NB4 (cell line): ENCODE measurements at places on chromosomes 16 and 17.
A peak's percentile ranks its signal among the peaks of the same experiment; 100 is the strongest.

- no peak for DNase-seq
These were observed 42.3 kb downstream of the BPTF start for GRCh38 chr17:67867591-67867990.

GRCh38 chr17:45906237-45906636, 11.9 kb downstream of the MAPT start:
- no peak for DNase-seq

GRCh38 chr17:61474235-61474927, 22.2 kb downstream of the TBX4 start:
- no peak for DNase-seq

DNA sequence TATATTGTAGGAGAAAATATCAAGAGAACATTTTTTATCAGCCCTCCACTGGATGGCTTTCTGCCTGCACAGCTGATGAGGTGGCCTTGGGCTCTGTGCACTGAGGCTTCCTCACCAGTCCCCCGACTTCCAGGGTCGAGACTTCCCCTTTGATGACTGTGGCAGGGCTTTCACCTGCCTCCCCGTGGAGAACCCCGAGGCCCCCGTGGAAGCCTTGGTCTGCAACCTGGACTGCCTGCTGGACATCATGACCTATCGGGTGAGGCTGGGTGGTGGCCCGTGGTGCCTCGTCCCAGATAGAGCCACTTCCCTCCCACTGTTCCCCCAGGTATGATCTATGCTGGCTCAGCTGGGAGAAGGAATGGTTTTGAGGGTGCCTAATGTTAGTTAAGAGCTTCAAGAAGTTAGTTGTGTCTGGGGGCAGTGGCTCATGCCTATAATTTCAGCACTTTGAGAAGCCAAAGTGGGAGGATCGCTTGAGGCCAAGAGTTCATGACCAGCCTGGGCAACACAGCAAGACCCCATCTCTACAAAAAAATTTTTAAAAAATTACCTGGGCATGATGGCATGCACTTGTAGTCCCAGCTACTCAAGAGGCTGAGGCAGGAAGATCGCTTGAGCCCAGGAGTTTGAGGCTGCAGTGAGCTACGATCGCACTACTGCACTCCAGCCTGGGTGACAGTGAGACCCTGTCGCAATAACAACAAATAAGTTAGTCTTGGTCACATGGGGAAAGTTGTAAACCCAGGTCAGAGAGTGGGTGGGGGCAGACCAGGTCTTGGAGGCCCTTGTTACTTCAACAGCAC, 11.8 kb downstream of the FCSK start:
- DNase-seq, result peak; percentile 46

GRCh38 chr17:18248300-18248731, 10.2 kb downstream of the FLII start:
- peak; percentile 82 for DNase-seq

GRCh38 chr17:66557200-66557599, 254.8 kb downstream of the PRKCA start:
- DNase-seq, result no peak

DNA sequence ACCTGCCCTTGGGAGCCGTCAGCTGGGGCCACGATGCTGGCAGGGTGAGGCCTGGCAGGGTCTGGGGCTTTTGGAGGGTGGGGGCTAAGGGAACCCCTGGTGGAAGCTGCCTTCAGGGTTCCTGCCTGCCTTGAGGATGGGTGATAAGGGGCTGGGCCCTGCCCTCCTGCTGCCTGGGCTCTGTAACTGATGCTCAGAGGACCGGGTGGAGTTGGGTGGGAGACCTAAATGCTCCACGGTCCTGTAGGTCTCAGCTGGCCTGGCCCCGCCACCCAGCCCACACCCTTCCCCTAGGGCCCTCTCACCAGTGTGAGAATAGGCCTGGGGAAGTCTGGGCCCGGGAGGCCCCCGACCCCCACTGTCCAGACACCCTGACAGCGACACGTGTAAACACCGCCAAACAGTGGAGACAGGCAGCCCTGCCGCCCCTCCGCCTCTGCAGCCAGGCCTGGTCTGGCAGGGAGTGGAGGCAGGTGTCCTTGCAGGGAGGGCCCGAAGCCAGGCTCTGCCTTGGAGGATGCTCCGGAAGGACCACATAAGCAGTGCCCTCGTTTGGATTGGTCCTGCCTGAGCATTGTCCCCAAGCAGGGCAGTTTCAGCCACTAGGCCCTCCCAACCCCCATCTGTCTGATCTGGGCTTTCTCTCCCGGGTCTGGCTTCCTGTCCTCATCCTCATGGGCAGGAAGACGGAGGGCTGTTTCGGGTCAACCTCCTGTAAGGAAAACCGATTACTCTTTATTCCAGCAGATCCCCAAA, 6.5 kb upstream of the BAHCC1 start:
- no peak for DNase-seq

DNA sequence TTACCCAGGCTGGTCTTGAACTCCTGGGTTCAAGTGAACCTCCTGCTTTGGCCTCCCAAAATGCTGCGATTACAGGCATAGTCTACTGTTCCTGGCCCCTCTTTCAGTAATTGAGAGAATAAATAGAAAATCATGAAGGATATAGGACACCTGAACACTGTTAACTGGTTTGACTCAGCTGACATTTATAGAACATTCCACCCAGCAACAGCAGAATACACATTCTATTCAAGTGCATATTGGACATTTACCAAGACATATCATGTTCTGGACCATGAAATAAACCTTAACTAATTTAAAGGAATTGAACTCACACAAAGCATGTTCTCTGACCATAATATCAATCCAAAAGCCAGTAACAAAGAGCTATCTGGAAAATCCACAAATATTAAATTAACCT, 19.8 kb upstream of the BAIAP2 start:
- no peak for DNase-seq

- no peak for DNase-seq
These were observed 2.1 kb downstream of the FAM171A2 start for GRCh38 chr17:44361292-44362260.

GRCh38 chr17:72644492-72644891, 448.0 kb downstream of the SLC39A11 start:
- DNase-seq, result no peak

- DNase-seq, result no peak
These were observed 39.9 kb downstream of the BAIAP2 start for GRCh38 chr17:81074875-81075274.

- peak; percentile 79 for DNase-seq
These were observed 2.1 kb upstream of the ZSCAN10 start for GRCh38 chr16:3101018-3101840.

GRCh38 chr17:57696050-57696449, 49.0 kb downstream of the CCDC182 start:
- DNase-seq, result no peak

DNA sequence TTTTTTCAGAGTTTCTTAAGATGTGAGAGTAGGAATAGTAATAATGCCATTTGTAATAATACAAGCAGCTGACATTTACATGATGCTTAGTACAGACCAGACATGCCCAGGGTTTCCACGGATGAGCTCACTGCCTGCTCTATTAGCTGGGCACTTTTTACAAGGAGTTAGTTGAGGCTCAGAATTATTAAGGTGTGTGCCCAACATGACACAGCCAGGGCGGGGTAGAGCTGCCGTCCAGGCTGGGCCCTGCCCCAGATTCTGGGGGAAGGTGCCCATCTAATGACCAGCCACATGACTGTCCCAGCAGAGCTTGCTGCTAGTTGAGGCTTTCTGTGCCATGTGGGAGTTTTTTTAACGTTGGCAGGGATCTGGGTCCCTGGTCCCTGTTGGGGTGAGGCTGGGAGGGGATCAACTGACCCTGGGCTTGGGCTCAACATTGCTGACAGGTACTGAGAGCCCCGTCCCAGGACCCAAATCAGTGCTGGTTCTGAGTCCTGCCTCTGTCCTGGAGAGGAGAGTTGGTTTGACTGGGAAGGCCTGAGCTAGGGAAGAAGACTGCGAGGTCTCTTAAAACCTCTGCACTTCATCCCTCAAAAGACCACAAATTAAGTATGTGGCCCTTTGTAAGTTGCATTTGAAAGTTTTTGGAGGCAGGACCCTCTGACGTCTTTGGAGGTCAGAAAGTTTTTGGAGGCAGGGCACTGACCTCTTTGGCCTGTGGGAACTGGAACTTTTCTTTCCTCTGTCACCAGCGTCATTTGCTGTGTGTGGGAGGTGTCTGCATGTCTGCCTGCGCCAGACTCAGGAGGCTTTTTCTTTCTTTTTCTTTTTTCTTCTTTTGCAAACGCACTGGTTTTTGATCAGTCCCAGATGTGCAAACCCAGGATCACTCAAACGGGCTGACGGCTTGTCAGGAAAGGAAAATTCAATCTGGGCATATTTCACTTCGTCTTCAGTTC, 2.2 kb downstream of the CRISPLD2 start:
- DNase-seq, result no peak

- peak; percentile 92 for DNase-seq
These were observed 311 bp upstream of the KDM8 start for GRCh38 chr16:27202923-27203506.

DNA sequence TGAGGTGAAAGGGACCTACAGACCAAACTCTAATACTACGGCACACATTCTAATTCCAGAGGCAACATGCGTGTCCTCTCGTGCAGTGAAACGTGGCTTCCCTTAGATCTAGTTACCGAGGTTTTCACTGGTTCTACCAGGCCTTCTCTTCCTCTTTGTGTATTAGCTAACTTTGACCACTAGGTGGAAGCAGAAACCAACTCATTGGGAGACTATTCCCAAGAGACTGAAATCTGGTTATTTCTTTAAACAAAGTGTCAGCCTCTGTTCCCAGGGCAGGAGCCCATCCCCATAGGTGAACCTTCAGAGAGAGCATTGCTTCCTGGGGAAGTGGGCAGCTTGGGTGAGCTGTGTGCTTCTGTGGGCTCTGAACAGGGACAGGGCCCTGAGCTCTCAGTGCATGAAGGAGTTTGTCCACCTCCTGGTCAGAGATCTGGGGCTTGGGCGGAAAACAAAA, 19.7 kb upstream of the RCVRN start:
- DNase-seq, result peak; percentile 80

GRCh38 chr17:40832840-40833239, 10.4 kb upstream of the KRT10 start:
- no peak for DNase-seq

DNA sequence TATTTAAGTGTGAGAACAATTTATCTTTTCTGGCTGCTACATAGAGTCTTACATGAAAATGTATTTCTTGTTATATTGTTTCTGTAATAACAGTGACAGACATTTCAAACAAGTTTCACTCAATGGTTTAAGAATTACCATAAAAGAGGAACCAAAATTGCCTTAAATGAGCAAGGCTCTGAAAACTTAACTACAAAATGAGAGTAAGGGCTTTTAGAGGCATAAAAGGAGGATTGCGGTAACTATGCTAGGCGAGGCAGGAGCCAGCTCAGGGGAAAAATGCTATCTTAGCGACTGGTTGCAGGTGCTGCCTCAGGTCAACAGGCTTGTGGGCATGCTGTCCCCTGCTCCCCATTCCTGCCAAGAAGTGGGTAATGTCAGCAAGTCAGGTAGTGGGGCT, 81.7 kb upstream of the MSI2 start:
- no peak for DNase-seq

DNA sequence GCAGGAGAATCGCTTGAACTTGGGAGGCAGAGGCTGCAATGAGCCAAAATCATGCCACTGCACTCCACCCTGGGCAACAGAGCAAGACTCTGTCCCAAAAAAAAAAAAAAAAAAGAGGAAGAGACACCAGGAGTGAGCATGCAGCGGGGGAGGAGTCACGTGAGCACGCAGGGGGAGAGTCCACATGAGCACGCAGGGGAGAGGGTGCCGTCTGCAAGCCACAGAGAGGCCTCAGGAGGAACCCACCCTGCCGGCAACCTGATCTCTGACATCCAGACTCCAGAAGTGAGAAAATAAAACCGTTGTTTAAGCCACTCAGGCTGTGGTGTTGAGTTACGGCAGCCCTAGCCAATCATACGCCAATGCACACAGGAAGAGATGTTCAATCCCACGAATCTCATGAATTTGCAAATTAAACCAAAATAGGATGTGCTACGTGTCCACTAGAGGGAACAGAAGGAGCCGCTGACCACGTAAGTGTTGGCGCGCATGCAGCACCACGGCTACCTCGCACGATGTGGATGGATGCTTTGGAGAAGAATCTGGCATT, 42.2 kb downstream of the CCDC57 start:
- peak; percentile 31 for DNase-seq

GRCh38 chr17:81373536-81374160, 21.6 kb upstream of the BAHCC1 start:
- DNase-seq, result no peak

- DNase-seq, result peak; percentile 69
These were observed at the start of gene METRNL for GRCh38 chr17:83079352-83079747. TSS of gene METRNL (plus strand) at chr17:83079609. CDS start at chr17:83079816, 207 bp downstream.

DNA sequence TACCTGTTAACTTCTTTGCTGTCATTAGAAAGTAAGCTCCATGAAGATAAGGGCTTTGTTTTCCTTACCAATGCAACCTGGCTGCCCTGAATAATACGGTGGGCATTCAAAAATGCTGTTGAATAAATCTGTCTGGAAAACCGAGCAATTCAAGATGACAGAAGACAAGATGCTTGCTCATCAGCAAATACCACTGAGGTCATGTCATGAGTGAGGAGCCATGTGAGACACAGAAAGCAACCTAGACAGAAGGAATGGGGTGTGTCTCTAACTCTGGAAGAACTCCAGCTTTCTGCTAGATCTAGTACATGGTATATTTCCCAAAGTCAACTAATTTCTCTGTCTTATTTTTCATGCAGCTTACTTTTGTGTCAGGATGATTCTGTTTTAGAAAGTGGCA, 64.2 kb downstream of the STH start:
- DNase-seq, result no peak

DNA sequence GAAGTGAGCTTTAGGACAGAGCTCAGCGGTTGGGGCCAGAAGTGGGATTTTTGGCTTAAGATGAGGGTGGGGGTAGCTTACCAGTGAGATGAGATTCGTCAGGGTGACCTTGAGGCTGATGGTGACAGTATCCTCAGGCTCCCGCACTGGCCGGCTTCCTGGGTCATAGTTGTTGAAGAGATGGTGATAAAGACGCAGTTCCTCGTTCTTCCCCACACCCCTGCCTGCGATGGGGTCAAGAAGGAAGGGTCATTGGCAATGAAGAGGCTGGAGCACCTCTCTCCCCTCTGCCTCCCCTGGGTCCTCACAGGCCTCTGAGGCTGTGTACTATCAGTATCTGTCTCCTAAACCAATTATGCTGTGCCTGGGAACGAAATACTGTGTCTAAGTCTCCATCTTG, 358 bp downstream of the CHRNE start:
- no peak for DNase-seq

DNA sequence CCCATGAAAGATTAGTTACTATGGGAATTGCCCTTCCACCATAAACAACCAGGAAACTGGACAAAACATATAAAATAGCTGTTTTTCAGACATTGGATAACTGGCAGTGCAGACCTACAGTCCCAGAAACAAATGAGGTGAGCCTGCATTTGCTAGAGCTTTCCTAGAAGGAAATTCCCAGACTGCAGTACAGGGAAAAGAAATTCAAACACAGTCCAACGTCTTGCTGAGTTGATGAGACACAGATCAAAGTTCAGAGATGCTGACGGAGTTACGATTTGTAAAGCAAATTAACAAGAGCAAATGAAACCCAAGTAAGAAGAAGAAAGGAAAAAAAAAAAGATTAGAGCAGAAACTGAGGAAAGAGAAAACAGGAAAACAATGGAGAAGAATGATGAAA, 41.3 kb upstream of the MNT start:
- no peak for DNase-seq
